Right atrium auricular region (tissue), 2 donors: ENCODE measurements at places on chromosomes 4 and X. TPM values are rescaled to one million over a fixed set of nuclear protein-coding genes. Genes with fewer than 3 reads are reported as not detected.

Gene RS1
- total RNA-seq: not detected

GRCh38 chrX:74160816-74161215 is 143.2 kb upstream of the ZCCHC13 start:
- no peak for DNase-seq

DNA sequence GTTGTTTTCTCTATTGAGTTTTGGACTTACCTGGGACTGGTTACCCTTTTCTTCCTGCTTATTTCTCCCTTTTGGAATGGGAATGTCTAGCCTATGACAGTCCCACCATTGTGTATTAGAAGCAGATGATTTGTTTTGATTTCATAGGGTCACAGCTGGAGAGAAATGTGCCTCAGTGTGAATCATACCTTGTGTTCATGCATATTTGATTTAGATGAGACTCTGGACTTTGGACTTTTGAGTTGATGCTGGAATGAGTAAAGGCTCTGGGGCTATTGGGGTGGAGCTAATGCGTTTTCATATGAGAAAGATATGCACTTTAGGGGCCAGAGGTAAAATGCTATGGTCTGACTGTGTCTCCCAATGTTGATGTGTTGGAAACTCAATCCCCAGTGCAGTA is 30.5 kb upstream of the TEX13C start:
- no peak for DNase-seq

DNA sequence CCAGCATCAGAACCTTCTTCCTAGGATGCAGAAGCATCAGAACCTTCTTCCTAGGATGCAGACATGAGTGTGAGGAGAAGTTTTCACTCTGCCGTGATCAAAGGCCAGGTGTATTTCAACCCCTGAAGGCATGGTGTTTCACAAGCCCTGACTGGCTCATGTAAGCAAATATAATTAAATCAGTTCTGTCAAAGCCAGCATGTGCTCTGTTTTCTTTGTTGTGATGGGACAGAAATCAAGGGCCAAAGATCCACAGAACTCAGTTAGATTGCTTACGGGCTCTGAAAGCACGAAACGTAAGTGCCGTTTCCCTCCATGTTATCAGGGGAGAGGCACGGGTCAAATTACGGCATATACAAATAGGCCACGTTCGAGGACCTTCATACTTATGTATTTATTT is 32.0 kb upstream of the CLDN24 start:
- DNase-seq: no peak

- no peak for DNase-seq
Measured at GRCh38 chr4:97531351-97531750, 611.9 kb downstream of the STPG2 start.

DNA sequence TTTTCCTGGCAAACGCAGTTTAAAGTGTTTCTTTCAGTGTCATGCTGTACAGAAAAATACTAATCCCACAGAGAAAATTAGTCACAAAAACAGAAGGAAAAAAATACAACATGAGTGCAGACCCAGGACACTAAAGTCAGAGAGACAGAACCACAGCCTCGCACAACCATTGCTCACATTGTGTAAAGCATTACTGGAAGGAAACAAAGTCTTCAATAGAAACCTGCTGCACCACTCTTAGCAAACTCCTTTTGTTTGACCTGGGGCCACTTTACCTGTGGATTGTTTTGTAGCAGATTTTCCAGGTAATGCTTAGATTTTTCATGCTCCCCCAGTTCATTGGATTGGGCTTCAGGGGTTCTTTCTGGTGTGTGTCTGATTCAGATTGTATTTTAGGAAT is 131.8 kb upstream of the TMLHE start:
- DNase-seq: no peak

DNA sequence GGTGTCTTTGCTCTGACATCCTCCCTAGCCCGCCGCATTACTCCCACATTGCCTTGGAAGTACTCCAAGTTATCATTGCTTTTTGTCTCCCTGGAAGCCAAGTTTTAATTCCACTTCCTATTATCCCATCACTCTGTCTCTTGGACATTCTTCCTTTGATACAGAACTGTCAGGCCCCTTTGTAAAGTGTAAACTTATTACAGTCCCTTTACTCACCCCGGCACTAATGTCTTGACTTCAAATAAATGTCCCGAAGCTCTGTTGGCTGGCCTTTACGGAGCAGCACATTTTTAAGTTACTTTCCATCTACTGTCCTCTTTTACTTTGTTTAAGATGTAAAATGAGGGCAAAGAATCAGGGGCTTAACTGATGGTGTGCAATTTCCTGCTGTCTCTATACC is 223.5 kb upstream of the IGFBP7 start:
- no peak for DNase-seq

DNA sequence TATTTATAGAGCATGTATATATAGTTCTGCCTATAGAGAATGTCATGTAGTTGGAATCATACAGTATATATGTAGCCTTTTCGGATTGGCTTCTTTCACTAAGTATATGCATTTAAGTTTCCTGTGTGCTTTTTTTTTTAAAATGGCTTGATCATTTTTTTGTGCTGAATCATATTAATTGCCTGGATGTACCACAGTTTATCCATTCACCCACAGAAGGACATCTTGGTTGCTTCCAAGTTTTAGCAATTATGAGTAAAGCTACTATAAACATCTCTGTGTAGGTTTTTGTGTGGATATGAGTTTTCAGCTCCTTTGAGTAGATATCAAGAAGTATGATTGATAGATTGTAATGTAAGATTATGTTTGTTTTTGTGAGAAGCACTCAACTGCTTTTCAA is 23.8 kb downstream of the PTTG2 start:
- DNase-seq: no peak

DNA sequence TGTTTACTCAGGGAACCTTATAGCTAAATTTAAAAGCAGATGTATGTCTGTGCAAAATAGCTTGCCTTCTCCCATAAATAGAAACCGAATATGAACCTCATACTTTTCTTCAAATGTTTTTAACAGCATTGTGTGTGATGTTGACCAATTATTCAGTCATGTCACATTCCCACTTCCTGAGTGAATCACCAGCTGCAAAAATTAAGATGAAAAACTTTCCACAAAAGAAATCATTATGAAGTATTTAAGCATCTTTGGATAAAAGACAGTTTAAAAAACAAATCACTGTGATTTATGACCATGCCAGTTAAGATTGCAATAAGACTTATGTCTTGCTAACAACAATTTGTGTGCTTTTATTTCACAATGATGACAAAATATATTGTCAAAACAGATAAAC is 220.1 kb downstream of the PDGFC start:
- no peak for DNase-seq

GRCh38 chrX:128436397-128437103 is 384.3 kb upstream of the ACTRT1 start:
- no peak for DNase-seq

GRCh38 chr4:186557061-186557460 is 1.7 kb upstream of the MTNR1A start:
- DNase-seq: no peak

DNA sequence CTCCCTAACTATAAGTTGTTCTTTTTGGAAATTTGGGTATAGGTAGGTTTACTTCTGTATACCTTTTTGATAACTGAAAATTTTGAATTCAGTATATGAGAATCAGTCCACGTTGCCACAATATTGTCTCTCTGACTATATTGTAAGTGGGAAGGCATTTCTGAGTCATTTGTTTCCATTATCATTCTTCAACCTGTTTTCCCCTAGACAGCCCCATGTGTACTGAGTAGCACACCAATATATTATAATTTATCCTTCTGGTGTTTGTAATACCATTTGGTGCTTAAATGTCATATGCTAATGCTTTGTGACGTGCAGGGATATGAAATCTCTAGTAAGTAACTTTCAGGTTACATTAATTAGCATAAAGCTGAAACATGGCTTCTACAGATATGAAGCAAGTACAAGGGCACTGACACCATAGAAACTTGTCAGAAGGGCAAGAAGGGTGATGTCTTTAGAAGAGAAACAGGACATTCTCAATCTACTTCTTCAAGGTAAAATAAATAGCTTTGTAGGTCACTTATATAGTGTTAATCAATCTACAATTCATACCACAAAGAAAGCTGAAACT is 27.7 kb downstream of the PAK3 start:
- DNase-seq: no peak

- DNase-seq: no peak
Measured at GRCh38 chrX:14919407-14919806, 46.2 kb downstream of the MOSPD2 start.

GRCh38 chr4:78788007-78788889 is 12.1 kb downstream of the BMP2K start:
- no peak for DNase-seq

DNA sequence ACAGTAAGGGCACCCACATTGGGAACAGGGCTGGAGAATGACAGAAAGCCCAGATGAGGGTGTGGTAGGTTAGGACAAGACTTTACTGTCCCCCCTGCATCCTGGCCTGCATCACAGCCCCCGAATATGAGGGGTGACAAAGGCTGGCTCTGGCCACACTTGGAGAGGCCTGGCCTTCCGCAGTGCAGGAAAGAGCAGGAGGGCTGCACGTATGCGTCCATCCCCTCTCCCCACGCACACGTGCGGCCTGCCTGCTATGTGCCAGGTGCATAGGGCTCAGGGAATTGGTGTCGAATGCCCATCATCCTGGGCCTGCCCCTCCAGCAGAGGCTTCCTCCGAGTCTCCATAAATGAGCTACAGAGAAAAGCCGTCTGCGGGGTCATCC is 80.5 kb downstream of the ABLIM2 start:
- no peak for DNase-seq

GRCh38 chr4:65249111-65249510 is 421.2 kb downstream of the EPHA5 start:
- no peak for DNase-seq

DNA sequence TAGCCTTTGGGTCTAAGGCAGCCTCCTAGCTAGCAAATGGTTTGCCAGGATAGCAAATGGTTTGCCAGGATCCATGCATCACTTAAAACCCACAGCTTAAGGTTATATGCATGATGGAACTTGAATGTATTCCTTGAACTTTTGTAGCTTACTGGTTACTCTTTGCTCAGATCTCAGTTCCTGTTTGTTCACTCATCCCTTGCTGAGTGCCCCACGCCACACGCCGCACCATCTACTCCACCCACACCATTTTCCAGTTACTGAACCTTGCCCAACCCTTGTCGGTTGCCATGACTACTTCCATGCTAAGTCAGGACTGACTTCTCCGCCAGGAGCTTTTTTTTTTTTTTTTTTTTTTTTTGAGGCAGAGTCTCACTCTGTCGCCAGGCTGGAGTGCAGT is 29.5 kb upstream of the XIAP start:
- DNase-seq: no peak

DNA sequence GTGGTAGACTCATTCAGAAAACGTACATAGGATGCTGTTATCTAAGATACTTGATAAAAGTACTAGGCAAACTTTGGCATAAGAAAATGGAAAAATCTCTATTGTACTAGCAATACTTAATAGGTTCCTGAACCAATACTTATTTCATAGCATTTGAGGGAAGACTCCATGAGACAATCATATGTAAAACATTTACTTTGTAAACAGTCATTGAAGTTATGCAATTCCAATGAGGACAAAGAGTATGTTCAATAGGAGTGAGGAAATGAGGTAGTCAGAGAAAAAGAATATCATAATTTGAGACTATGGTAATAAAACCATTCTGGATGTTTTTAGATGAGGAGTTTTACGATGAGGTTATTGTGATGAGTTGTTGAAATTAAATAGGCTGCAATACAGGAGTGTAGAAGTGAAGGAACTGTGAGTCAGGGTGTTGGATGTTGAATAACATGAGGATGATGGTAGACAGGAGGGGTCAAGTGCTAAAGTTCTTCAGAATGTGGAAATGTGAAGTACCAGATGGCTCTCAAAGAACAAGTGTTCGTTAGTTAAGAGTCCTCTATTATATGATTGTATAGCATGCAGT is 397.9 kb downstream of the PPP3CA start:
- no peak for DNase-seq

- DNase-seq: no peak
Measured at GRCh38 chr4:174635732-174636131, 113.4 kb upstream of the HPGD start.

GRCh38 chr4:3784454-3785291 is 18.5 kb downstream of the ADRA2C start:
- DNase-seq: no peak

GRCh38 chr4:75031775-75032174 is 98.9 kb downstream of the PARM1 start:
- DNase-seq: no peak

DNA sequence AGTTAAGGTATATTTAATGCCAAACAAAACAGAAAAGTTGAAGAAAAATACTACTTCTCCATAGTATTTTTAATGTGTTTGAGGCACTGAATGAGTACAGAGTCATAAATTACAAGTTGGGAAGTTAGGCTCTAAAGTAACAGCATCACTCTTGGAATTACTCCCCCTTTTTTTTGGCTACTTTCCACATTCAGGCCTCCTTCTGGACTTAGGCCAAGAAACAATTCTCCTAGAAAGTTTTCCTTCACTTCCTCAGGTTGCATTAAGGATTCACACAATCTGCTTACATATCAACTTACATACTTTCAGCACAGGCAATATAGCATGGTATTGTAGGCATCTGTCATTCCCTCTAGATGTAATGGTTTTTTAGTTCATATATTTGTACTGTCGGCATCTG is 52.1 kb downstream of the TMEM165 start:
- no peak for DNase-seq

GRCh38 chrX:75781611-75782010 is 3.4 kb downstream of the MAGEE2 start:
- no peak for DNase-seq
